Non-pigmented ciliary epithelial cell (primary cell): ENCODE measurements at places on chromosomes 5 and 9.

DNA sequence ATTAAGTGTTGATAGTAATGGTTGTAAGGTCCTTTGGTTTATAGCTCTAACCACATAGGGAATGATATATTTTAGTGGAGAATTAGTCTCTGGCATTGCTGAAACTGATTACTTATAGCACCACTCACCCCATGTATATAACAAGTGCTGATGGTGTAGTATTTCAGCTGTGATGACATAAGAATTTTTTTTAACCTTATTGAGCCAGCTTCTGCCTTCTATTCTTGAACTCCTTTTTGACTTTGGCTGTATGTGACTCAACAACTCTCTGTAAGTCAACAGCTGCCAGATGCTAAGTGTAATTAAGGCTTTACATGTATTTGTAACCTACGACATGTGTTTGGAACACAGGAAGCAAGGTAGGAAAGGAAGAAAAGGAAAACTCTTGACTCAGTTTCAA, 929.6 kb upstream of the WWC1 start:
- DNase-seq: no peak

- no peak for DNase-seq
Observed at GRCh38 chr5:31944684-31945445, 229.3 kb downstream of the GOLPH3 start.

- no peak for DNase-seq
Observed at GRCh38 chr9:104885818-104886709, 41.9 kb downstream of the ABCA1 start.

- DNase-seq: no peak
Observed at GRCh38 chr5:407051-407450, 35.9 kb upstream of the EXOC3 start.

DNA sequence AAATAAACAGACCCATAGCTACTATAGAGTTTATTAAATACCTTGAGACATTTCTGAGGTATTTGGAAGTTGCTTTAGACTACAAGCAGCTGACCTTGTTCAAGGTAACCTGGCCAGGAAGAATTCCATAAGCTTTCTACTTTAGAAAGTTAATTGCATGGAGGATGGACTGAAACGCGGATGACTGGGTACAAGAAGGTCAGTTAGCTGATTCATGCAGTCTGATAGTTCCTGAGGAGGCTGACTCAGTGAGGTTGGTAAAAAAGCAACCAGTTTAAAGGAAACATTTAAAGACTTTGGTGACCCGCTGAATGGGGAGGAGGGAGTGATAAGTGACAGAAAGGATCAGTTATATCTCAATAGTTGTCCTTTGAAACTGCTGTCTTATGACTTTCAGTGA, 670.1 kb upstream of the CDH9 start:
- DNase-seq: no peak
